ENCODE measurements at places on chromosomes 16 and 17.

DNA sequence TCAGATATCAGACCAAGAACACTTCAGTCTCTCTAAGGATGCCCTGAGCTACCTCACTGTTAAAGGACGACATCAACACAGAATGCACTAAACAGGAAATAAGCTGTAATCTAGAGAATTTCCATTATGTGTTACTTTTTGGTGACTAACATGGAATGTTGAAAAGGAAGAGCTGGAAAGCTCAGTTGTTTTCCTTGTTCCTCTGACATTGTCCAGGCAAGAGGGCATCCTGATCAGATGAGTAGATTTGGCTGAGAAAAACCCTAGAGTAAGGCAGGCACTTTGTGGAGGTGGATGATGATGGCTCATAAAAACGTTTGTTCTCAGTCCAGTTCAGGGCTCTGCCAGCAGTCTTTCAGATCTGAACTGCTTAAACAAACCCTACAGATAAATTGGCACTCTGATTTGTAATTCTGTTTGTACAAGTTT is 34.0 kb downstream of the DGKE start:
- DNase-seq, result no peak

DNA sequence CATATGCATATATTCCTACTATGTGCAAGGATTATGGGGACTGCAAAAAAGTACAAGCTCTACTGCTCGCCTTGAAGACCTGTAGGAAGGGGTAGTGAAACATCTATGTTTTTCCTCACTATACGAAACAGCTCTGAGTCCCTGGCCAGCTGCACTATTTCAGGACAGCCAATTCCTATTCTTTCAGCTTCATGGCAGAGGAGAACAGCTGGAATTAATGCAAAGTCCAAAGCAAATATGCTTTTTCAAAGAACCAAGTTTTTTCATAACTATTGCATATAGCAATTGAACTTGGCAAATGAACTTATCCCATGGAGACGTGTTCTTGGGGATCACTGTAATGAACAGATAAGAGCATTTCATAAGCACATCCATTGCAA is 122.3 kb downstream of the SPACA3 start:
- DNase-seq, result no peak

- no peak for DNase-seq
These were observed 89.5 kb downstream of the WWP2 start for GRCh38 chr16:69851491-69852240.

DNA sequence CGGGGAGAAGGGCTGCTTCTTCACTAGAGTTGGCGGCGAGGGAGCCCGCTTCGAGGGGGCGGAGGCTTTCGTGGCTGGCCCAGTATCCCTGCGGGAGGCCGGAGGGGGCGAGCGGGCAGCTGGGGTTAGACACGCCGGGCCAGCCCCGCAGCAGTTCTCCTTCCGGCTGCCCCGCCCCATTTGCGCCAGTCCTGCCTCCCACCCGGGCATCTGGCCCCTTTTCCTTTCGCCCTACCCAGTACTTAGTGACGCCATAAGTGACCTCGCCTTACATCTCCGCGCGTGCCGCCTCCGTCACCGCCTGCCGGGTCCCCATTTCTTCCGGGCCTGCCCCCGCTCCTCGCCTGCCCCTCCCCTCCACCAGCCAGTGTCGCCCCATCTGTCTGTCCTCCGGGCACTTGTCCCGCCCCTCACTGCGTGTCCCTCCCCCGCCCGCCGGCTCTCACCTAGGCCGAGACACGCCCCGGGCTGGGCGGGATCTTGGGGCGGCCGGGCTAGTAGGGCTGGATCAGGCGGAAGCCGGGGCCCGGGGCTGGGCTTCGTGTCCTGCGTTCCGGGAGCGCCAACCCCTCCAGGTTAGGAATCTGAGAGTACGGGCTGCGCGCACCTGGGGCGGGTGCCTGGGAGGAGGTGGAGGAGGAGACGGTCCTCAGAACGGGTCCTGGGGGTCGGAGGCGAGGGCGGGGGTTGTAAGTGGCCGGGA is 14.3 kb downstream of the SPATA32 start:
- DNase-seq, result peak; percentile 78
